ENCODE measurements at places on chromosomes 6 and 20.

GRCh38 chr6:3406891-3407809 lies 49.7 kb downstream of the SLC22A23 start:
- DNase-seq, result no peak

GRCh38 chr6:43609402-43609801 lies 19.7 kb downstream of the GTPBP2 start:
- DNase-seq, result no peak

GRCh38 chr6:77292564-77293546 lies 170.4 kb downstream of the HTR1B start:
- DNase-seq, result no peak

DNA sequence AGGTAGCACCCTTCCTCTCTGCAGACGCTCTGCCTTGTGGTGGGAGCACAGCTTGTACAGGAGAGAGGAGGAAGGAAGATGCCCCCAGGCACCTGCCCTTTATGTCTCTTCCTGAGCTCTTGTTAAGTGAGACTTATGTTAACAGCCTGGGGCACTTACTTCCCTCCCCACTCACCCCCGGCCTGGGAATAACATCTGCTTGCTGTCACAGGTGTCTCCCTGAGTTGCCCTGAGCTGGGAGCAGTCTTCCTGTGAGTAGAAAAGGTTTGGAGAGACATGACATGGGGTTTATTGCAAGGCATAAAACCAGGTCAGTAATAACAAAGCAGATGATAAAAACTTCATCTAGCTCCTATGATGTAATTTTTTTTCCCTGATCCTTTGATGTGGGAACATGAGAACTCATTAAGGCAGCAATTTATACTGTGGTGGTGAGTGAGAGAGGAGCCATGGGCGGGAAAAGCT lies 1.9 kb downstream of the SSTR4 start:
- DNase-seq, result no peak

GRCh38 chr20:40319741-40320516 lies 369.1 kb downstream of the MAFB start:
- DNase-seq, result no peak

- DNase-seq, result no peak
Measured at GRCh38 chr6:144683216-144684070, 398.3 kb downstream of the UTRN start.

DNA sequence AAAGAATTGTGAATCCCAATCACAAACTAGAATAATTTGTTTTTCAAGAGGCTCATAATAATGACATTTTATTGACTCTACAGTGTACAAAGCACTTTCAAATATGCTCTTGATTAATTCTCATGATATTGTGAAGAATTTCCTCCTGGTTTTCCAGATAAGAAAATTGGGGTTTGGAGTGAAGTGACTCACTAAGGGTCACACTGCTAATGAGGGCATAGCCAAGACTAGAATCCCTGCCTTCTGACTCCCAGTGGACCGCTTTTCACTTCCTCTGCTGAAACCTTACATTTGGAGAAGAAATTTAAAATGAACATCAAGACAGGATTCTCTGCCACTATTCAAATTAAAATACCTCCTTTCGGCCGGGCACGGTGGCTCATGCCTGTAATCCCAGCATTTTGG lies 38.3 kb upstream of the LTV1 start:
- no peak for DNase-seq

- no peak for DNase-seq
Measured at GRCh38 chr20:37341632-37342031, 4.3 kb upstream of the SRC start.

- DNase-seq, result no peak
Measured at GRCh38 chr6:163416557-163417253, 2.2 kb downstream of the QKI start.

- no peak for DNase-seq
Measured at GRCh38 chr20:50083034-50083433, 29.9 kb downstream of the UBE2V1 start.
